ENCODE measurements at places on chromosomes 4 and X.

- DNase-seq: no peak
Observed at GRCh38 chr4:61511716-61512488, 311.8 kb downstream of the ADGRL3 start.

DNA sequence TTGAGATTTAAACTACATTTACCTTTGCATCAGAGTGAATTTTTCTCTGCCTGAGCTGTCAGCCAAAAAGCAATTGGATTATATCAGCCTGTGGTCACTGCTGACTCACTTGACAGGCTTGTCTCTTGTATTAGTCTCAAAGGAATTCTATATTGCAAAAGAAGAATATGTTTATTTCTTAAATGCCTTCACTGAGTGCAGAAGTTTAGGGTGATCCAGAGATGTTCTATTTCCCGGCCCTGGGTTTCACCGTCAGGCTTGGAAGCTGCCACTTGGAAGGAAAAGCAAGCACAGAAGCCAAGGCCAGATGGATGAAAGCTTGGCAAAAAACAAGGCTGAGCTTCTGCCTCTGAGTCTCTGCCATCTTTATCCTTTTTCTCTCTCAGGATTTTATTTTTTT lies 80.9 kb downstream of the FAM114A1 start:
- peak; percentile 27 for DNase-seq

DNA sequence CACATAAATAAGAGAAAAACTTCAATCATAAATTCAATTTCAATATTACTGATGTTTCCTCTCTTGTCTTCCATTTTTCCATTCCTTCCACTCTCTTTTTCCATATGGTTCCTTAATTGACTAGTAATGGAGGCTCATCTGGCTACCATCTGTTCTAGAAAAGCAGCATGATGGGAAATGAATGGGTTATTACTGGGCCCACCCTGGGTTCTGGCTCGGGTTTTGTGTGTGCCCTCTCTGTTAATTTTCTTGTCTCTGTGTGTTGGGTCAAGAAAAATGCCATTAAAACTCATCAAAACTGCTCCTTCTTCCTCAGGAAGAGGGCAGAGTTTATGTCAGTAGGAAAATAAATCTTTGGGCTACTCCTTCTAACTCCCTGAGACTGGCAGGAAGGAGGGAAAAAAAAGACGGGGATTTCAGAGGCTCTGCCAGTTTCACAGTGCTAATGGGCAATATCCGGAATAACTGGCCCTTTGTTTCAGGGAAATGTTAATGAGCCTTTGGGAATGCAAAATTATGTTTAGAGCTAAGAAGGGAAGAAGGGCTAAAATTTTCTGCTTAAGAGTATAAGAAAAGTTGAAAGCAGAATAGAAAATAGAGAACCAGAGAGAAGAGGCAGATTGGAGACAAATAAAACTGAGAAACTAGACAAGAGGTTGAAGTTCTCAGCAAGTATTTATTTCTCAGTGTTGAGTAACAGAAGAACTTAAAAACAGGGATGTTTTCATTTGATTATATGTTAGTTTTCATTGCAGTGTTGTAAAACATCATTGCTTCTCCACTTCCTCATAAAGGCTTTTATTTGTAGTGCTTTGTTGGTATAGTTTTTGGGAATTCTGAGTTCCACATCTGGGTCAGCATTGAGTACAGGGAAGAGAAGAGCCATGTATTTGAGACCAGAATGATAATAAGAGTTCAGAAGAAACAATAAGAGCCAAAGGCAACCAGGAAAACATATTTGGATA lies 19.7 kb downstream of the GABRB1 start:
- DNase-seq: no peak

DNA sequence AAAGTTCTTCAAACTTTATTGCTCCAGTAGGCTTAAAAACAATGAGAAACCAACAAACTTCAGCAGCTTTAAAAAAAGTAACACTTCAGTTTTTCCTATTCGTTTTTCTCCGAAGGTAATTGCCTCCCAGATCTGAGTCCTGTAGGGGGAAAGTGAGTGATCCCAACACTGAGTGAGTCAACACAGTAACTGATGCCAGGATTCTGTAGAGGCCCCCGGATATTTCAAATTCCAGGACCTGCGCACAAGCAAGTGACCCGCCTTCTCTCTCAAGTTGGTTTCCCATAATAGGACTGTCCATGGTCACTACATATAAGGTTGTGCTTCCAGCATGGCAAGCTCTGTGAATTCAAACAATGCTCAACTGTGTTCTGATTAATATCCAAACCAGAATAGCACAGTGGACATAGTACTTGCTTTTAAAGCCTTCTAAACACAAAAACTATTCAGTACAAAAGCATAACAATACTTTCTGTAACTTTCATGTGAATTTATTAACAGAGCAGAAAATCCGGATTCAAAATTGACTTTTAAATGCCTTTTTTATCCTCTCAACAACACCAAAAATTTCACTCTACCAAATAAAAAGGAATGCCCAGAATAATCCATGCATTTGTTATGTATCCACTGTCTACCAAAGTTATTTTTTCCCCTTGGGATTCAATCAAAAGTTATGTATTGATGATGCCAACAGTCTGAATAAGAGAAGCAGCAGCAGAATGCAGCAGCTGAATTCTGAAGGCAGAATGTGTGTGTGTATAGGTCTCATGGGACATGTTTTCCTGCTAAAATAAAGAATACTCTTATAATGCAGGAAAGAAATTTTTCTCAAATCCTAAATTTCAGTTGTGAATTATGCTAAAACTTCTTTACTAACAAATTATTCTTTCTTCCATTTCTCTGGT lies at the start of gene DMD:
Gene DMD (minus strand): TSS at position 194 of the 905 bp plus-strand sequence. CDS start 237 bp downstream, outside the sequence.
- DNase-seq: peak; percentile 55

- DNase-seq: no peak
Observed at GRCh38 chrX:54564936-54565335, 34.9 kb downstream of the GNL3L start.

DNA sequence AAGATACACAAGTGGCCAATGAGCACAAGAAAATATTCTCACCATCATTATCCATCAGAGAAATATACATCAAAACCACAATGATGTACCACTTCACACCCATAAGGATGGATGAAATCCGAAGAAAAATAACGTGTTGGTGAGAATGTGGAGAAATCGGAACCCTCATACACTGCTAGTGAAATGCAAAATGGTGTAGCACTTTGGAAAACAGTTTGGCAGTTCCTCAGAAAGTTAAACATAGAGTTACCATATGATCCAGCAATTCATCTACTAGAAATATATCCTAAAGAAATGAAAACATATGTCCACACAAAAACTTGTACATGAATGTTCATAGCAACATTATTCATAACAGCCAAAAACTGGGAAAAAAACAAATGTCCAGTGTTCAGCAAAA lies 18.5 kb upstream of the APBB2 start:
- DNase-seq: no peak

GRCh38 chr4:79043138-79043537 lies 103.9 kb upstream of the PAQR3 start:
- no peak for DNase-seq

- DNase-seq: no peak
Observed at GRCh38 chr4:3122081-3122563, 47.6 kb downstream of the HTT start.

DNA sequence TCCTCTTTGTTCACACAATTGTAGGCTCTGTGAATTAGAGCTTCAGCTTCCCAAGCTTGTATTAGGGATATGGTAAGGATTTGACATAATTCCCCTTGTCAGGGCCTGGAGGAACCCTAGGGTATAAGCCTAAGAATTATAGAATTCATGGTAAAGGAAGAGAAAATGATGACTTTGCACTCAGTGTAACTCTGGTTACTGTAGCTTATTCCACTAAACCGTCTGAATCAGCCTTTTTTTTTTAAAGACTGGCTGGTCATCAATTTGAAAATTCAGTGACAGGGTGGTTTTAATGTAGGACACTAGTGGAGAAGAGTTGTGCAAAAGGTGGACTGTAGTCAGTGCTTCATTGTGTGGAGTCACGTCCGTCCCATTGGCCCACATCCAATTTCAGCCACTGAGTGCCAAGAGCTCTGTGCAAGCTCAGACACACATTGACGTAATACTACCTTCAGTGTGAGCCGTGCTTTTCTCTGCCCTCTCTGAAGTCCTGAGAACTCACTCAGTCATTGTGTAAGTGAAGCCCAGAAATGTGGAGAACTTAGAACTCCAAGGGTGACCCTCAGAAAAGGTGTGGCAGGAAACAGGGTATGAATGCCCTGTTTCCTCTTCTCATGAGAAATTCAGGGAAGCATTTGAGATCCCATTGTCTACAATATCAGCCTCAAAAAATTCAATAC lies 449.8 kb downstream of the C4orf33 start:
- DNase-seq: peak; percentile 88

- DNase-seq: no peak
Observed at GRCh38 chr4:141348573-141348972, 127.9 kb downstream of the ZNF330 start.

GRCh38 chrX:133973704-133974103 lies 11.7 kb downstream of the GPC3 start:
- no peak for DNase-seq

DNA sequence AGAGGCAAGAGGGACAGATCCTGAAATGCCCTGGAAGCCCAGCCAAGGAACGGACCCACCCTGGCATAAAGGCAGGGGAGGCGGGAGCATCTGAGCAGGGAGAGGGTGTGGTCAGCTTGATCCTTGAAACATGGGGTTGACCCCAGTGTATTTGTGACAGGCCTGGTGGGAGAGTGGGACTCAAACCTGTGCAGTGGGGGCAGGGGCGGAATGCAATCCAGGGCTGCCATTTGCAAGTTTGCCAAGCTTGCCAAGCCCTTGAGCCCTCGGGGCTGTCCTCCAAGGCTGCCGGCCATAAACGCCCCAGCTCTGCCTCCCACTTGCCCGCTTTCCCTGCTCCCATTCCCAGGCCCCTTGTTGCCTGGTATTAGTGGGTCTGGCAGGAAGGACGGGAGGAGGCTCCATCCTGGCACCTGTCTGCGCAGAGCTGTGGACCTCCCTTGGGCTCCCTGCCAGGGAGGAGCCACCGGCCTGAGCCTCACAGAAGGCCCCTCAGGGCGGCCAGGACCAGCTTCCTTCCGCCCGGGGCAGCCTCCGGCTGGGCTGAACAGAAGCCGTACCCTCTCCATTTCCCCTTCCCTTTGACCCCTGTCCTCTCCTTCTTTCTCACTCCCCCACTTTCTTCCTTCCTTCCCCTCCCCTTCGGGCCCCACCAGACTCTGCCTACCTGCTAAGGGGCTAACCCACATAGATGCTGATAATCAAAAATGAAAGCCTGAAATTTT lies 661 bp downstream of the S100P start:
- no peak for DNase-seq

DNA sequence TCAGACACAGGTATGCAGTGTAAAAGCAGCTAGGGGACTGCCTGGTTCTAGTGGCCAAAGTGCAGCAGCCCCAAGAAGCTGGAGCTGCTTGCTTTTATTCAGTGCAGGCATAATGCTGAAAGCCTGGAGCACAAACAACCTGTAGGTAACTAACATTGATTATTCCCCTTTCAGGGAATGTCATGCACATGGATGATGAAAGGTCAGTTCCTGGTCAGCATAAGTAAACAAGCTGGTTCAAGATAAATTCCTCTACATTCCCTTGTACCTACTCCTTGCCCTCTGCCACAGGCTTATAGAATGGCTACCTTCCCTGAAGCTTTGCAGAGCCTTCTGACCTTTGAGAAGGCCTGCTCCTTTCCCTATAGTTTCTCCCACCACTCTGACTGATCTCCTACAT lies 1318.5 kb upstream of the ADGRL3 start:
- DNase-seq: no peak

GRCh38 chr4:160038615-160039014 lies 935.7 kb downstream of the RAPGEF2 start:
- no peak for DNase-seq

DNA sequence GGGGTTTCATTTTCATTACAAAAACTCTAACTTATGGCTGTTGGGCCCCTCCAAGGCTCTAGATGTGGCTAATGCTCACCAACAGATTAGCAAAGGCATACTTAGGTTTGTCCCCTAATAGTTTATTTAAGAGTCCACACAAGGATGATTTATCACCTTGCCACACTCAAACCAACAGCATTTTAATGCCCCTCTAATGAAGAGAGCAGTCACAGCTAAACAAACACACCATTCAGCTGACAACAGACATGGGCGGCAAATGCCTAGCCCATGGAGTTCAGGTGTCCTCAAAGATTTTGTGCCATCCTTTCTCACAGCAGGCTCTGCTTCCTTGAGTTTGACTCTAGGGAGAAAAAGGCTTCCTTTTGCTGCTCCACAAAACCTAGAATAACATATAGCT lies 61.8 kb upstream of the CITED1 start:
- DNase-seq: no peak

DNA sequence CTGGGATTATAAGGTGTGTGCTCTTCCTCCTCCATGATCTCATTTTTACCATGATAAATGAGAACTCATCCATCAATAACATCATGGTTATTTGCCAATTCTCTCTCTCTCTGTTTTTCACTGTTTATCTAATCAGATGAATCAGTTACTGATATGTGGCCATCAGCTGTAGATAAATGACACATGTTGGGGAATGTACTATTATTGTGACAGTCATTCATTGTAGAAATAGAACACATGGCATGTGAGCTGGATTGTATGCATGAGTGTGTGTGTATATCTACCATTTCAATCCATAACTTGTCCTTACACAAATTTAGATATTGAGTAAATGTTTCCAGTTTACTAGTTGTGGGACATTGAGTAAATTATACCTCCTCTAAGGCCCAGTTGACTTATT lies 53.0 kb downstream of the OSTC start:
- no peak for DNase-seq

Data from adrenal gland (tissue), 19 donors.